ENCODE measurements at places on chromosomes 13 and 19.

DNA sequence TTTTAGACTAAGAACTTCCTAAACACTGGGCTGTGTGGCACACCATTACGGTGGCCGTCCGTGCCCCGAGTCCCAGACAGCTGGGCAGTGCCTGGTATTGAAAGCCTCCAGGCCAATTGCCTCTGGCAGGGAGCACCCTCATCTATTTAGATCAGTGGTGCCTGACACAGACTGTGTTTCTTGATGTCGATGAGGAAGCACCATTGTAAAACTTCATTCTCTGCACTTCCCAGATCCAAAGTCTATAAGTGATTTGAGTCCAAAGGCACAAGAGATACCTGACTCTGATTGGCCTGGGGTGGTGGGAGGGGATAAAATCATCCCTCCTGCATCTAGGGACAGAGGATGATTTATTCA is 8.5 kb upstream of the STK24 start:
- no peak for DNase-seq

DNA sequence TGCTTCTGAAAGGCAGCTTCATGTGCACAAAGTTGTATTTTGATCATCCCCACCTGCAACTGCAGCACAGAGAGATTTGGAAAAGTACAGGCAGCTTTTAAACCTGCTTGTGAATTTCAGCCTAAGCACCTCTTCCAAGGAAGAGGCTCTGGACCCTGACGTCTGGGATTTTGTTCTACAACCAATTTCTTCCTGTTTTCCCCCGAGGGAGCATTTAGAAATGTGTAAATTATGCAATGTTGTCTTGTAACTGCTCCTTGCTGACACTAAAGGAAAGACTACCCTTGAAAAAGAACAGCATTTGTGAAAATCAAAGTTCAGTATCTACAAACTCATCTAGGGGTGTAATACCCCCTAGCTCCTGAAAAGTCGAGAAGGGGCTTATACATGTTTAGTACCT is 15.4 kb downstream of the MED26 start:
- DNase-seq = no peak

- DNase-seq = no peak
These were observed 84.0 kb upstream of the LSM14A start for GRCh38 chr19:34088292-34088691.

DNA sequence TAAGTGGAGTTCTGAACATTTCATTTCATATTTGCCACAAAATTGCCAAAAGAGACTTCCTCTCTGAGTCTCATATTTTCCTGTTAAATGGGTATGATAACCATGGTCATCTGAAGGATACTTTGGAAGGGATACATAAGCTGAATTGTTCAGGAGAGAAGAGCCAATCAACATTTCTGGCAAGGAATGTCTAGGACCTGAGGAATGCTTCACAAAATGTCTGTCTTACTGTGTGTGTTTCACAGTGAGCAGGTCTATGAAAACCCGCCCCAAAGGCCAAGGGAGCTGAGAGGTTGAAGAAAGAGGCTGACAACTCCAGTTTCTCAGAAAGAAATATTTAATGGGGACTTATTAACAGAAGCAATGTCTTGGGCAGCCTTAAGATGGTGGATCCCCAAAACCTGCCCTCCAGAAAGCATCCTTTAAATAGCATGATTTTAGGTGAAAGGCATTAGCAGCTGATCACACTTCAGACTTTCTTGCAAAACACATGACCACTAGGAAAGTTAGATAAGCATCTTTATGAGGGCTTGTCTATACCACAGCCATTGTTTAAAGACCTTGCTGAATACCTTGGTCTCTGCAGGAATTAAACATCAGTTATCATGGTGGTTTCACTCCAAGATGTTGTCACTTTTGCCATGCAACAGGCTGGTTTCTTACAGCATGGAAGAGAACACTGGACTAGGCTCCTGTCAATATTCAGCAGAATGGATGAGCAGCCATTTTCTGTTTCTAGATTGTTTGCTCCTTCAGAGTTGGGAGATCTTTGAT is 78.9 kb downstream of the TNFSF11 start:
- no peak for DNase-seq

DNA sequence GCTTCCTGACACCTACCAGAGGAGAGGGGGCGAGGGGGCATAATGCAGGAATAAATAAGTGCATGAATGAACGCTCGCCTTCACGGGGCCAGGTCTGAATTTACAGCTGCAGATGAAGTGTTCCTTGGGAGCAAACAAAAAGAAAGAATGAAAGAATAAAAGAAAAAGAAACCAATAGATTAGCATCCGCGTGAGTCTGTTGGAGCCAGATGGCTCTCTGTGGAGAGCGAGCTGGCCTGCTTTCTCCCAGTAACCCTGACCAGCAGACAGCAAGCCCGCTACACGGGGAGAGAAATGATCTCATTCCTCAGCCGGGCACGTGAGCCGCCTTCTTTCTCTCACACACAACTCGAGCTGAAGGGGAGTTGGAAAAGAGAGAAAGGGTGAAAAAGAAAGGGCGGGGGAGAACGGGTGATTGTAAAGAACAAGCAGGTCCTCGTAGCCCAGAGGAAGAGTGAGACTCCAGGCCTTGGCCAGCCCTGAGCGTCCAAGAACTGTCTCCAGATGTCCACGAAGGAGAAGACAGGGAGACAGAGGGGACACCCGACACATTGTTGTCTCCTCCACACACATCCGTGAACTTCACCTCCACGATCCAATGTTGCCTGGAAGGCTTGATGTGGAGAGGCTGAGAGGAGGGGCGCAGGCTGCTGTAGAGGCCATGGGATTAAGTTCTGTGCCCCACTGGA is 81.4 kb downstream of the RNASEH2B start:
- DNase-seq = no peak

DNA sequence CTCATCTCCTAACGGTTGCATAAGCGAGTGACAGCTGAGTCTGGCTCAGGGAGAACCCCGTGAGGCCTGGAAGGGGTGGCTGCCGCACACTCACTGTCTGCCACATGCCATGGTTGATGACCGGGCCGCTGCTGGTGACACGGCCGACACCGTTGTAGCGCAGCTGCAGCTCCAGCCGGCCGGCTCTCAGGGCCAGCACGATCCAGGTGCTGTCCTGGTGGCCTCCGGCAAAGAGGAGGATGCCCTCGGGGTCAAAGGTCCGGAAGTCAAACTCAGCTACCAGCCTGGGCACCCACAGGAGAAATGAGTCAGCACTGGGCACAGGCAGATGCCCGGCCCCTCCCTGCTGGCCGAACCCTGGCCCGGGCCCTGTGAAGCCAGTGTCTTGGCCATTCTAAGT is 31.7 kb downstream of the GAS6 start:
- no peak for DNase-seq

GRCh38 chr13:38160131-38160530 is 189.5 kb upstream of the UFM1 start:
- no peak for DNase-seq

DNA sequence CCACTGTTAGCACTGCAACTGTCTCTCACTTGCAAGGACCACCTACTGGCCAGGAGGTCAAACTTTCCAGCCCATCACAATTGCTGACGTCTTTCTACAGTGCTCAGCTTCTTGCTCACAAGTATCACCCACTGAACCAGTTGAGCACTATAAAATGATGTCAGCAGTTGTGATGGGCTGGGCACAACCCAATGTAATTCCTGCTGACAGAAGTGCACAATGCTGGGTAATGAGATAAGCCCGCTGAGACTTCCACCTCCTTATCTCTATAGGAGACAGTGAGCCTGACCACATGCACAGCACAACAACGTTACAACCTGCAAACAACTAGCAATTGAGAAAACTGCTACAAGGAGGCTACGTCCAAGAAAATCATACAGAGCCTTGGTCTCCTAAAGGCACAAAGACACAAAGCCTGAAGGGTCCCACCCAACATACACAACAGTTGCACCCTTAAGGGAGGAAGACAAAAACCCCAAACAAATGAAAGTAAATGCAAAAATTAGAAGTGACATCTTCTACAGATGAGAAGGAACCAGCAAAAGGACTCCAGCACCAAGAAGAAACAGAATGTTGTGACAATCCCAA is 273.2 kb downstream of the LIG4 start:
- no peak for DNase-seq

- peak; percentile 88 for DNase-seq
These were observed 4.1 kb upstream of the KCNC3 start for GRCh38 chr19:50333235-50333736.

DNA sequence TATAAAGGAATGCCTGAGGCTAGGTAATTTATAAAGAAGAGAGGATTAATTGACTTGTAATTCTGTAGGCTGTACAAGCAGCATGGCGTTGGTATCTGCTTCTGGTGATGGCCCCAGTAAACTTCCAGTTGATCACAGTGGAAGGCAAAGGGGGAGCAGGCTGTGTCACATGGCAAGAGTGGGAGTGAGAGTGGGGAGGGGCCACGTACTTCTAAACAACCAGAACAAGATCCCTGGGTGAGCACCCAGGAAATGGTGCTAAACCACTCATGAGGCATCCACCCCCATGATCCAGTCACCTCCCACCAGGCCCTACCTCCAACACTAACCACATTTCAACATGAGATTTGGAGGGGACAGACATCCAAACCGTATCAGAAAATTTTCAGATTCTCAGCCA is 3.0 kb upstream of the RNF113B start:
- DNase-seq = no peak

DNA sequence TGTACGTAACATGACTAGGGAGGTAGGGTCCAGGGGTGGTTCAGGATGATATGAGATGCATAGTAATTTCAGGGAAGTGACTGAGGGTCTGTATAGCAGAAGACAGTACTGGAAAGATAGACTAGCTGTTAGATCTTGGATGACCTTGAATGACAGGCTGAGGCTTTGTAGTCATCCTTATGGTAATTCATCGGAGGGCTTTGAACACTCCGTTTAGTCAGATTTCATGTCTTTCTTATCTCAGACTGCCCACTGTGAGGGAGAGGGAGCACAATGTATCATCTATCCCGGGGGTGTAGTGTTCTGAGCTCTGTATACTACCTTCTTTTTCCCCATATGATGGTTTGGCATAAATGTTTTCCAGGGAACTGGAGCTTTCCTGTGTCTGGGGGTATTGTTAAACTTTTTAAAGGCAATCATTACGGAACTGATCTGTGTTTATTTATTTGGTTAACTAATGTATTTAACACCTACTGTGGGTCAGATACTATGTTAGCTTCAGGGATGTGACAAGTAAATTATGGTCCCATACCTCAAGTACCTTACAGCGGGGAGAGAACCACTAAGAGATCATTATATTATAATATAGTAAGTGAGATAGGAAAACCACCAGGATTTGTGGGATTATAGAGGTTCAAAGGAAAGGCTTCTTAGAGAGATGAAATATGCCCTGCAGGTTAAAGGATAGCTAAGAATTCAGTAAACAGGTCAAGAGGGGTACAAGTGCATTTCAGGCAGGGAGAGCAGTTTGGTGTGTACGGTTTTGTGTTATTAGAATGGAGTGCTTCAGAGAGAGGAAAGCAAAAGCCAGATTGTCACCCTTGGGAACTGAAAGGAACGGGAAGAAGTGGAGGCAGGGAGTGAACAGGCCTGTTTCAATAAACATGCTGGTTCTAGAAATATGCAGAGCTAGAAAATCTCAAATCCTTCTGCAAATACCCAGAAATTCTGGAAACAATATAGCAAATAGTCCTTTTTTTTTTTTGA is 164.8 kb upstream of the KL start:
- DNase-seq = no peak

GRCh38 chr19:21584537-21584936 is 79.1 kb downstream of the ZNF429 start:
- DNase-seq = no peak

DNA sequence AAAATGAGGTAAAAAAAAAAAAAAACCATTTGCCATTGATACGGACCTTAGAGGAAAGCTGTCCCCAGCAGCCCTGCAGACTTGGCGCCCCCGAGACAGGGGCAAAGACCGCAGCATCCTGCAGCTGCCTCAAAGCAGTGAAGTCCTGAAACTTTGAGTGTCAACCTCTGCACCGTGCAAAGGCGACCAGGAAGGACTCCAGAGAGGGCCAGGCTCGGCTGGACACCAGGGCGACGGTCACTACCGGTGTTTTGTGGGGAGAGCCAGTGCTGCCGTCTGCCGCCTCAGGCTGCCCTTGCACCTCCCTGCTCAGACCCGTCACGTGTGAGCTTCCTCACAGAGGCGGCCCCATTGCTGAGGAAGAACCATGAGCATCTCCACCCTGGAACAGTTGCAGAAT is 146.7 kb upstream of the SPACA7 start:
- no peak for DNase-seq

DNA sequence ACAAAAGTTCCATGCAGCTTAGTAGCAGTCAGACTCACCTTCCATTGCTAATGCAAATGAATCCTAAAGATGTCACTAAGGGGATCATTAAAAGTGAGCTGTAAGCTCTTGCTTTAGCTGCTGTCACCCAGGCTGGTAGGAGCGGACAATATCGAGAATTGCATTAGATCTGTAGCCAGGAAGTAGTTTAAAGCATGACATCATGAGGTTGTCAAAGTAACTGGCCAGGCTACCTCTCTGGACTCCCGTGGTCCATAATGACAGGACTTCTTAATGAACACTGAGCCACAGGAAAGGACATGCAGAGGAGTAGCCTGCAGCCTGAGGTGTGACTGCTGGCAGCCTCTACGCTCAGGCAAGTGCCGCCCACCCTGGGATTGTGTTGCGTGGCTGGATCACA is 522.3 kb upstream of the NBEA start:
- DNase-seq = no peak

DNA sequence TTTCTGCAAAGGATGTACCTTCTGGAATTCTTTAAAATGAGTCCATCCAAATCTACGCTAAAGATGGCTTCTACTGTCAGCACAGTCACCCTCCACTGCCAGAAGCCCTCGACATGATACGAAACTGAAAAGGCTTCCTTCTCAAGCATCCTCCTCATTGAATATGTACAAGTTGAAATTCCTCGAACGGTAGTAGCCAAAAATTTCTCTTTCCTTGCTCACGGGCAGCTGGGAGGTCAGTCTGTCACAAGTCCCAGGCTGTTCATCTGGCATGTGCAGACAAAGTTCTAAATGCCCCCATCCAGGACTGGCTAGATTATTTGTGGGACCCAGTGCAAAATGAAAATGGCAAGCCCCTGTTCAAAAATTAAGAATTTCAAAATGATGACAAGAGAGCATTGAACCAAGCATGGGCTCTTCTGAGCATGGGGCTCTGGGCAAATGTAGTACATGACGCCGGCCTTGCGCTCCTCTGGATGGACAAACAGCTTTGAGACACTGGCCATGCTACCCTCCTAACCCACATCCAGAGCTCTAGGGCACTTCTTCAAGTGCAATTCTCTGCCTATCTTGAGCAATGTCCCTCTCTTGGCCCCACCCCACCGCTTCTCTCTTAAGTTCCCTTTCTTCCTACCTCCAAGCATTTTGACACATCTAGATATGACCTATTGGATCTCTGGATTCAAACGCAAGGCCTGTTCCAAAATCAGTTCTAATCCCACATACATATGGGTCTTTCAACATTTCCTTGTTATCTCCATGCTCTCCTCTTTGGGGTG is 78.9 kb upstream of the FLT1 start:
- no peak for DNase-seq

GRCh38 chr13:33537026-33537425 is 251.5 kb upstream of the STARD13 start:
- no peak for DNase-seq

GRCh38 chr19:7740682-7741054 is 6.7 kb downstream of the CD209 start:
- DNase-seq = no peak
